ENCODE measurements at places on chromosomes 4 and X.

DNA sequence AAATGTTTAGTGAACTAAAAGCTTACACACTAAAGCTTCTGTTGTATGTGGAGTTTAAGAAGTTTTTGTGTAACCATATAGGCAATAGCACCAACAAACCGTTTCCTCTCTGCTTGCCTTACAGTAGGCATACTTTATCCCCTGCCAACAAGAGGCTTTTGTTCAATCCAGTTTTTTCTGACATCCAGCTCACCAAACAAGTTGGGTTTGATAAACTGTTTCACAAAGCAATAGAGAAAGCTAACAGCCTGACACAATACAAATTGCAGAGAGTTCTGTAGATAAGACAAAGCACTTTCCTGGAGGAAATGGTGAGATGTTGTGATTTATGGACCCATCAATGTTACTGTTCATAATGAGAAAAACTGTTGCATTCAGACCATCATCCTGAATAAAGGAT is 53.8 kb downstream of the PACRGL start:
- no peaks in the 10 kb centered on the region for H3K4me1 ChIP-seq
- H3K27me3 ChIP-seq = no peaks in the 10 kb centered on the region
- no peak overlapping the region for H3K27ac ChIP-seq

DNA sequence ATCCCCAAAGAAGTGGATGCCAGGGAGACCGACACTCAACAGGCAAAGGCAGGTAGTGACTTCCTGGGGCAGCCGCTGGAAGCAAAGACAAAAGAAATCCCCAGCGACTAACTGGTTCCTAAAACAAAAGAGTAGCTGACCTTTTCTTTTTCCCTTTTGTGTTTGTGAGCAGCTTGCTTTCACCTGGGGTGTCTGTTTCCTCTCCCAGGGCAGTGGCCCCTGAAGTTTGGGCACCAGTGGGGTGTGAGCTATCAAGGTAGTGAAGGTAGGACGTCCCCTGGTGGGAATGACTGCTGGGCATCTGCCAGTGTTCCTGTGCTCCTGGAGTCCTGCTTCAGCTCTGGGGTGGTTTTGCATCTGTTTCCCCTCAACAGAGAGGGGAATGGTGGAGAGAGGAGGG is 41.6 kb upstream of the STIM2 start:
- no peak for DNase-seq
- H3K4me1 ChIP-seq = no peaks in the 10 kb centered on the region
- H3K36me3 ChIP-seq = no peaks in the 10 kb centered on the region
- no peak overlapping the region for H3K27ac ChIP-seq
- H3K27me3 ChIP-seq = no peaks in the 10 kb centered on the region

DNA sequence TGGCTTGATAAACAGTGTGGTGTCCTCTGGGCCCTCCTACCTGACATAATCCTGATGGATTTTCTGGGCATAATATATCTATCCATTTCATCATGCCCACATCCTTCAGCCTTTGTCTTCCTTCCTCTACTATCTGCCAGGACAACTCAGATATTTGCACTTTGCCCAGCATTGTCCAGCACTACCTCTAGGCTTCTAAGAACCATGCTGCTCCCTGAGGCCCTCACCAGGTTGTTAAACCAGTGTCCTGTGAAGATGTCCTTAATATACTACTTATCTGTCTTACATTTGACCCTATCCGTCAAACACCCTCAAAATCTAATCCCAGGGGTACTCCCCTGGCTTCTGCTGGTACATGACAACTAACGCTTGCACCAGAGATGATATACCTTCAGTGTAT is 58.2 kb upstream of the MAML3 start:
- H3K36me3 ChIP-seq = no peaks in the 10 kb centered on the region
- DNase-seq = no peak
- H3K27ac ChIP-seq = no peak overlapping the region
- no peaks in the 10 kb centered on the region for H3K4me1 ChIP-seq
- H3K4me3 ChIP-seq = no peak overlapping the region
- no peaks in the 10 kb centered on the region for H3K27me3 ChIP-seq

- no peaks in the 10 kb centered on the region for H3K36me3 ChIP-seq
- H3K4me1 ChIP-seq = no peaks in the 10 kb centered on the region
- H3K27ac ChIP-seq = no peak overlapping the region
- H3K4me3 ChIP-seq = no peak overlapping the region
Measured at GRCh38 chr4:103156106-103156505, 42.0 kb downstream of the CENPE start.

- H3K27ac ChIP-seq = no peak overlapping the region
- no peak overlapping the region for H3K4me3 ChIP-seq
- no peaks in the 10 kb centered on the region for H3K4me1 ChIP-seq
- no peaks in the 10 kb centered on the region for H3K36me3 ChIP-seq
- no peak for DNase-seq
- H3K27me3 ChIP-seq = no peaks in the 10 kb centered on the region
Measured at GRCh38 chr4:7871356-7871755, 68.3 kb downstream of the AFAP1 start.

DNA sequence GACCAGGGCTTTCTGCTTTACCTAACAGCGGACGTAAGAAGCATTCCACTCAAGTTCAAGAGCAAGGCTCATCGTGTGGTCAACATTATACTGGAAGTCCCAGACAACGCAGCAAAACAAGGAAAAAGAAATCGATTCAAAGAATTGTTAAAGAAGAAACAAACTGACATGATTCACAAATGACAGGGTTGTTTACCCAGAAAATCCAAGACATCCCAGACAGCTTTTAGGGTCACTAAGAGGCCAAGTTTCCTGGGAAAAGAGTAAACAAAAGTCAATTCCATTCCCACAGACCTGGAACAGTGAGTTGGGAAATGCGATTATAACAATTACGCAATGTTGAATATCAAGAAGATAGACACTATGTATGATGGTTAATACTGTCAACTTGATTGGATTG is 21.5 kb upstream of the HTRA3 start:
- H3K27ac ChIP-seq = no peak overlapping the region
- H3K27me3 ChIP-seq = no peaks in the 10 kb centered on the region
- no peak for DNase-seq
- no peak overlapping the region for H3K4me3 ChIP-seq
- H3K4me1 ChIP-seq = no peaks in the 10 kb centered on the region
- H3K36me3 ChIP-seq = no peaks in the 10 kb centered on the region

DNA sequence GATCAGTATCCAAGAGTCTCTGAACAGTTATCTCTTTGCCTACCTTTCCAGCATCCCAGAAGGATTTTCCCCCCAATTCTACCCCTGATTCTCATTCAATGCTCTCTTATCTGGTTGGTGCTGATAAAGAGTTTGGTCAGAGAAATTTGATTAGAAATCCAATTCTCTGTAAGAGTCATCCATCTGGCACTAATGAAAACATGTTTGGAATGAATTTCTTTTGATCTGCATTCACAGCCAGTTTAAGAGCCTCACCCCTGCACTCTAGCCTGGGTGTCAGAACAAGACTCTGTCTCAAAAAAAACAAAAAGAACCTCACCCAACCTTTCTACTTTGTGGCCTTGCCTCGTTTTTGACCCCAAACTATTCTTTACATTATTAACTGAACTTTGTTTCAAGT is 122.1 kb downstream of the MANBA start:
- H3K36me3 ChIP-seq = peaks cover 4% of the 10 kb centered on the region
- H3K27ac ChIP-seq = no peak overlapping the region
- no peaks in the 10 kb centered on the region for H3K27me3 ChIP-seq
- no peak for DNase-seq
- H3K4me3 ChIP-seq = no peak overlapping the region
- no peaks in the 10 kb centered on the region for H3K4me1 ChIP-seq

- H3K27ac ChIP-seq = no peak overlapping the region
- no peaks in the 10 kb centered on the region for H3K27me3 ChIP-seq
- no peak overlapping the region for H3K4me3 ChIP-seq
- no peaks in the 10 kb centered on the region for H3K4me1 ChIP-seq
Measured at GRCh38 chrX:50815120-50815519, 1.1 kb upstream of the SHROOM4 start.

DNA sequence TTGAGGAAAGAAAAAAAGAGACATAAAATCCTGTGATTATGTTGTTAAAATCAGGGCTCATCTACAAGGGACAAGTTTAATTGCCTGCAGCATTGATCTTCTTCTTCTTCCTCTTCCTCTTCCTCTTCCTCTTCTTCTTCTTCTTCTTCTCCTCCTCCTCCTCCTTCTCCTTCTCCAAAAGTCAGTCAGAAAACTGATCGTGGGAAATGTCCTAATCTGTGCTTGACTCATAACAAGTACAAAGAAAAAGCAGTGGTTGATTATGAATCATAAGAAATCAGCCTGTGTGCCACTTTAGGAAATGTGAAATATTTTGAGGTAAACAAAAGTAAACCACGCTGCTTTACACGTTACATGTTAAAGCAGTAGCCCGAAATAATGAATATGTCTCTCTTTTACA is 2.7 kb upstream of the ATP10D start:
- DNase-seq = no peak
- H3K4me3 ChIP-seq = no peak overlapping the region
- no peaks in the 10 kb centered on the region for H3K4me1 ChIP-seq
- no peaks in the 10 kb centered on the region for H3K27me3 ChIP-seq

- H3K27ac ChIP-seq = no peak overlapping the region
- no peaks in the 10 kb centered on the region for H3K27me3 ChIP-seq
- no peaks in the 10 kb centered on the region for H3K36me3 ChIP-seq
- H3K4me3 ChIP-seq = no peak overlapping the region
- DNase-seq = no peak
- no peaks in the 10 kb centered on the region for H3K4me1 ChIP-seq
Measured at GRCh38 chr4:136156947-136157346, 1375.3 kb downstream of the PCDH18 start.

- no peaks in the 10 kb centered on the region for H3K4me1 ChIP-seq
- DNase-seq = peak; percentile 8
- H3K36me3 ChIP-seq = peaks cover 3% of the 10 kb centered on the region
- no peak overlapping the region for H3K27ac ChIP-seq
- H3K4me3 ChIP-seq = no peak overlapping the region
Measured at GRCh38 chr4:3220476-3221183, 28.3 kb upstream of the MSANTD1 start.

- no peak overlapping the region for H3K27ac ChIP-seq
- no peaks in the 10 kb centered on the region for H3K4me1 ChIP-seq
- no peaks in the 10 kb centered on the region for H3K27me3 ChIP-seq
- no peaks in the 10 kb centered on the region for H3K36me3 ChIP-seq
- no peak for DNase-seq
Measured at GRCh38 chr4:163179207-163179606, 12.5 kb upstream of the NAF1 start.

DNA sequence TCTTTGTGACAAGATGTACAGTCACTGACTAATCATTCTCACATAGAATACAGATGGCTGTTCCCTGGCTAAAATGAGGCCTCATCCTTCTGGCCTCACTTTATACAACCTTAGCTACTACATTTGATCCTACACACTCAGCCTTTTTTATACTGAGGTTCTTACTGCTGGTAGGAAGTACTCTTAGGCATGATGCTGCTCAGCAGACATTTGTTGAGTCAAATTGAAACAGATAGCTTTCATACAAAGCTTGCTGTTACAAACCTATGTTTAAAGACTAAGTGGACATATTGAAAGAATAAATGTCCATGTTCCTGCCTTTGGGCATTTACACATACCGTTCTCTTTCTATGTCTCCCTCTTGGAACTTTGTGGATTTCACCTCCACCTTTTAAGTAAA is 154.9 kb downstream of the NPFFR2 start:
- H3K27me3 ChIP-seq = no peaks in the 10 kb centered on the region
- H3K36me3 ChIP-seq = no peaks in the 10 kb centered on the region
- H3K4me1 ChIP-seq = no peaks in the 10 kb centered on the region
- DNase-seq = no peak
- H3K4me3 ChIP-seq = no peak overlapping the region

DNA sequence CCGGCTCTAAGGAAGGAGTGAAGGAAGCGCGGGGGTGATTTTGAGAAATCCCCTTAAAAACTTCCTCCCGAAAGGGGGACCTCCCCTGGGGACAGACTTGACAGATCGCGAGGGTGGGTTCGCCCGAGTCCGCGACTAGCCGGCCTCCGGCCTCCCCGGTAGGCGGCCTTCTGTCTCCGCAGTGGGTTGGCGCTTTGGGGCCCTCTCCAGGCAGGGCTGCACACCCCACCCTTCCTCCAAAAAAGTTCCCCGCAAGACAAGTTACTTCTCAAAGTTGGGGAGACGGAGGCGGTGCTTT is 24.8 kb downstream of the HOPX start:
- DNase-seq = no peak
- peak overlapping the region; percentile 59 for H3K4me3 ChIP-seq
- H3K27ac ChIP-seq = no peak overlapping the region
- no peaks in the 10 kb centered on the region for H3K4me1 ChIP-seq

DNA sequence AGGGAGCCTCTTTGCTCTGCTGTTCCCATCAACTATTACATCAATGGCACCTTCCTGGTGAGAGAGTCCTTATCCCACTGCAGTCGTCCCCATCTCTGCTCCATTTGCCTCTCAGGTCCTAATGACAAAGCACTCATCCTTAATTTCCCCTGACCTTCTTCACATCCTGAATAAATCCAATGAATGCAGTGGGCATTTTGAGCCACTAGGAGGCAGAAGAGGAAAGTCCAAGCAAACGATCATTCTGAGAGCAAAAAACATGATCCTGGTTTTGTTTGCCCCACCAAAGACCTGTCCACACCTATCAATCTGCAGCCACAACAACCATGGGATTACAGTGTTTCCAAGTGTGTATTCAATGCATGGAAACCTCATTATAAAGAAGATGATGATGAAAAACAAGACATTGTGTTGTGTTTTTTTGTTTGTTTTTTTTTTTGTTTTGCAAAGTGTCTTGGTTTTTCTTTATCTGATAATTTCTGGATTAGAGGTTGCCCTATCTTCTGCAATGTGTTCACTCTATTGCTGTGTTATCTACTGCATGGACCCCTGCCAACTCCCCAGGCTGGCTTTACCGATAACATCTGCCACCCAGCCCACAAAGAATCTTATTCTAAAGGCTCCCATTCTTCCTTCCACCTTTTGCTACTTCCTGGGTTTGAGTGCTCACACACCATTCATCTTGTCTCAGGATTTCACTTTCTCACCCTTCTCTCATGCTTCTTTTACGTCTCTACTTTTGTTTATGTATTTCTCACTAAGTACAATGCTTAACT is 207.2 kb downstream of the NLGN4X start:
- H3K36me3 ChIP-seq = no peaks in the 10 kb centered on the region
- no peak for DNase-seq
- H3K4me3 ChIP-seq = no peak overlapping the region
- H3K27me3 ChIP-seq = no peaks in the 10 kb centered on the region

DNA sequence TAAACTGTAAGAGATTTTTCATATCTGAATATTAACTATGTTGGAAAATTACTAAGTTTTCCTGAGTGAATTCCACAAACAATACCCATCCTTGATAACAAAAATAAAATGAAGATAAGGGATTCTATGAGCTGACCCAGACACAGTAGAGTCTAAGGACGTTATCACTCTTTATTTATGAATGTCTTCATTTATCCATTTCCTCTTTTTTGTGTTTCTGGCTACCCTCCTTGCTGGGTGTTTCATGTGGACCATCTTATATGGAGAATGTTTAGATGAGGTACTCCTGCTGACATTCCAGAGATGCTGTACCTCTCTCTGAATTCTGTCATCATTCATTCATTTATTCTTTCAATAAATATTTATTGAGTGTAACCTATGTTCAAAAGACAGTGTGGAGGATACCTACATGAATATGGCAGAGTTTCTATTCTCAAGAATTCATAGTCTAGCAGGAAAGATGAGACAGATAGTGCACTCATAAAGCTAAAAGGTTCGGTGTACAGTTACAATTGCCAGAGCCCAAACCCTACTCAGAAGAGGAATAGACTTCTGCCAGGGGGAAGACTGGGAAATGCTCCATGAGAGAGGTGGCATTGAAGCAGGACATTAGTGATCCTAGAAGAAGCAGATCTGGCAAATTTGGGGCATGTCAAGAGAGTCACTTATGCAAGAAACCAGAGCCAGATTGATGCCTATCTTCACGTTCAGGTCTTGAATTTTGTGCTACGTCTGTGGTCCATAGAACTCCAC is 195.8 kb downstream of the MAML3 start:
- H3K4me3 ChIP-seq = no peak overlapping the region
- no peak overlapping the region for H3K27ac ChIP-seq
- no peak for DNase-seq
- no peaks in the 10 kb centered on the region for H3K27me3 ChIP-seq
- H3K4me1 ChIP-seq = peaks cover 5% of the 10 kb centered on the region
- no peaks in the 10 kb centered on the region for H3K36me3 ChIP-seq
